Stimulated activated CD8-positive, alpha-beta memory T cell treated with anti-CD3 and anti-CD28 coated beads, Interleukin-12 subunit alpha, Interleukin-12 subunit beta, amount 100 ng/mL, for 1 hour (primary cell): ENCODE measurements at places on chromosomes 7 and 10.

GRCh38 chr10:29257784-29258135 is 31.1 kb upstream of the LYZL1 start:
- DNase-seq: no peak

- DNase-seq: no peak
These were observed 106.5 kb downstream of the RPS24 start for GRCh38 chr10:78140066-78140630.

- no peak for DNase-seq
These were observed 15.2 kb upstream of the APBB1IP start for GRCh38 chr10:26422977-26423376.

- DNase-seq: no peak
These were observed 162.2 kb downstream of the SLIT1 start for GRCh38 chr10:97023401-97024167.

DNA sequence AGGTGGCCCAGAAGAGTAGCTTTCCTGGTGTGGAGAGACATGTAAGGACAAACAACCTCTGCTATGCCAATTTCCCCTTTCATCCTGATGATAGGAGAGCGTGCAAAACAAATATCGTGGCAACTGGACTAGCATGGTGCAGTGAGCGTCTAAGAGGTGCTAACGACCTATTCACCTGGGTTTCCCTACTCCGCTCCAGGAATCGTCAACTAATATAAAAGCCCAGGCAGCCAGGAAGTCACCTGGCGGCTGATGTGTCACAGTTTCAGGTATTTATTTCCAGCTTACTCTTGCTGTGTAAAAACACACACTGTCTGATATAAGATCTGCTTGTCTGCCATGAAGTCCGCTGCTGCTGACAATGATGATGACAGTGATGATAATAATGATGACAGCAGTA is 56.5 kb upstream of the EFCAB10 start:
- no peak for DNase-seq
